Naive thymus-derived CD8-positive, alpha-beta T cell (primary cell): ENCODE measurements at places on chromosomes 16 and 17. TPM values are rescaled to one million over a fixed set of nuclear protein-coding genes. Genes with fewer than 3 reads are reported as not detected.

DNA sequence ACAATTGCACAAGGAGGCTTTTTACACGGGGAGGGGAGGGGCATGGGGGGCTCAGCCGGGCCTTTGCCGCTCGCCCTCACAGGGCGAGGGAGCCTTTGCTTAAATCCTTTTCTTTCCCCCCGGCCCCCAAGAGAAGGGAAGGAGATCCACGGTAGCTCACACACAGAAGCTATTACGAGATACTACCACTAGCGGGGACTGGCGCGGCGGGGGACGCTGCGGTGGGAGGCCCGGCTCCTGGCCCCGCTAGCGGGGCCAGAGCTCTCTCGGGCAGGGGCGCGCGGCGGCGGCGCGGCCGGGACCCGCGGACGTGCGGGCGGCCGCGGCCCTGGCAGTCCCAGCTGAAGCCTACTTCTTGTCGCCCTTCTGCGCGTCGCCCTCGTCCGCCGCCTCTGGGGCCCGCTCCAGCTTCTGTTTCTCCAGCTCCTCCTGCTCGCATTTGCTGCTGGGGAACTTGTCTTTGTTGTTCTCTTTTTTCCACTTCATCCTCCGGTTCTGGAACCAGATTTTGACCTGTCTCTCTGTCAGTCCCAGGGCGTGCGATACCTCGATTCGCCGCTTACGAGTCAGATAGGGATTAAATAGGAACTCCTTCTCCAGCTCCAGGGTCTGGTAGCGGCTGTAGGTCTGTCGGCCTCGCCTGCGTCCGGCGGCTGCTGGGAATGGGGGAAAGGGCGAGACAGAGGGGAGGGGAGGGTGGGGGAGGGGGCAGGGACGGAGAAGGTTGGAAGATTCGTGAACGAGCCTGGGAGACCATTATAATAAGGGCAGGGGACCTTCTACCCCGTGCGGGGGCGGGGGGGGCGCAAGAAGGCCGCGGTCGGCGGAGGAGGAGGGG lies 2.0 kb downstream of the HOXB8 start:
- peak; percentile 48 for DNase-seq
- H3K27ac ChIP-seq, result no peak overlapping the region
- H3K4me1 ChIP-seq, result peaks cover 38% of the 10 kb centered on the region
- peaks cover 56% of the 10 kb centered on the region for H3K27me3 ChIP-seq
- no peaks in the 10 kb centered on the region for H3K36me3 ChIP-seq
- peak overlapping the region; percentile 82 for H3K4me3 ChIP-seq

DNA sequence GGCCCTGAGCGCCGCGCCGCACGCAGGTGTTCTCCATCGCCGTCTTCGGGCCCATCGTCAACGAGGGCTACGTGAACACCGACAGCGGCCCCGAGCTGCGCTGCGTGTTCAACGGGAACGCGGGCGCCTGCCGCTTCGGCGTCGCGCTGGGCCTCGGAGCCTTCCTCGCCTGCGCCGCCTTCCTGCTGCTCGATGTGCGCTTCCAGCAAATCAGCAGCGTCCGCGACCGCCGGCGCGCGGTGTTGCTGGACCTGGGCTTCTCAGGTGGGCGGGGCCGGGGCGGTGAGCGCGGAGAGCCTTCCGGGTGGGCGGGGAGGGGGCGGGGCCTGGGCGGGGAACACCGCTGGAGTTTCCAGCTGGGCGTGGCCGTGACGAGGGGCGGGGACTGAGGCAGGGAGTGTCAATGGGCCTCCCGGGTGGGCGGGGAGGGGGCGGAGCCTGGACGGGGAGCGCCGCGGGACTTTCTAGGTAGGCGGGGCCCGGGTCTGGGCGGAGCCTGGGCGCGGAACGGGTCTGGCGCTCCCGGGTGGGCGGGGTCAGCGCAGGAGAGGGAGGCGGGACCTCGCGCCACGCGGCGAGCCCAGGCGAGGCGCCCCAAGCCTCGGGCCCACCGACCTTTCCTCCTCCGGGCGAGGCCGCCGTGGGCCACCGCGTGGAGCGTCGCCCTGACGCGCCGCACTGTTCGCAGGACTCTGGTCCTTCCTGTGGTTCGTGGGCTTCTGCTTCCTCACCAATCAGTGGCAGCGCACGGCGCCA lies 2.4 kb downstream of the SYNGR3 start:
- peak; percentile 97 for DNase-seq
- H3K36me3 ChIP-seq, result peaks cover 3% of the 10 kb centered on the region
- peaks cover 19% of the 10 kb centered on the region for H3K4me1 ChIP-seq
- H3K27ac ChIP-seq, result no peak overlapping the region

GRCh38 chr16:24610416-24610755 lies 71.0 kb downstream of the RBBP6 start:
- peak overlapping the region; percentile 59 for H3K4me3 ChIP-seq
- no peak overlapping the region for H3K27ac ChIP-seq
- H3K4me1 ChIP-seq, result peaks cover 15% of the 10 kb centered on the region
- H3K27me3 ChIP-seq, result peaks cover 47% of the 10 kb centered on the region

GRCh38 chr16:75754141-75754540 lies 27.9 kb upstream of the CPHXL start:
- no peak for DNase-seq
- no peaks in the 10 kb centered on the region for H3K4me1 ChIP-seq
- no peak overlapping the region for H3K27ac ChIP-seq
- H3K27me3 ChIP-seq, result peaks cover 7% of the 10 kb centered on the region
- H3K4me3 ChIP-seq, result no peak overlapping the region

Gene TK1
- total RNA-seq, result not detected

DNA sequence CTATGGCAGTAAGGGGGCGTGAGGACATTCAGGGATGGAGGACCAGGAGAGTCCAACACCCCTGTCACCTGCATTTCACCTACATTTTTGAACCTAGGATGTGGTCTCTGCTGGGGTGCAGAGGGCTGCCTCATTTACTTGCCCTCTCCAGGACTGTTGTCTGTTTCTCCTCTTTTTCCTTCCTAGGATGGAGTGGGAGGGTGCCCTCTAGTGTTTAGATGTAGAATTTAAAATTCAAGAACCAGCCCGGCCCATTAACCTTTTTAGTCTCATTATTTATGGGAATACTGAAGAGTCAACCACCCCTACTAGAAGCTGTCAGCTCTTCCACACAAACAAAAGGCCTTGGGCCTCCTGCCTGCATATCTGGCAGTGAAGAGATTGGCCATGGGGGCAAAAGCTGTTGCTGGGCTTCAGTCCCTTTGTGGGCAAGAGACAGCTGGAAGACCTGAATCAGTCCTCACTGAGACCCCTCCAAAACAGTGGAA lies 2.5 kb upstream of the STARD3 start:
- DNase-seq, result no peak
- H3K4me3 ChIP-seq, result no peak overlapping the region
- H3K27ac ChIP-seq, result peak overlapping the region; percentile 27
- H3K4me1 ChIP-seq, result peaks cover 27% of the 10 kb centered on the region

Gene TMEM220
- total RNA-seq, result 8.9 TPM

Gene C16orf89
- total RNA-seq, result not detected

DNA sequence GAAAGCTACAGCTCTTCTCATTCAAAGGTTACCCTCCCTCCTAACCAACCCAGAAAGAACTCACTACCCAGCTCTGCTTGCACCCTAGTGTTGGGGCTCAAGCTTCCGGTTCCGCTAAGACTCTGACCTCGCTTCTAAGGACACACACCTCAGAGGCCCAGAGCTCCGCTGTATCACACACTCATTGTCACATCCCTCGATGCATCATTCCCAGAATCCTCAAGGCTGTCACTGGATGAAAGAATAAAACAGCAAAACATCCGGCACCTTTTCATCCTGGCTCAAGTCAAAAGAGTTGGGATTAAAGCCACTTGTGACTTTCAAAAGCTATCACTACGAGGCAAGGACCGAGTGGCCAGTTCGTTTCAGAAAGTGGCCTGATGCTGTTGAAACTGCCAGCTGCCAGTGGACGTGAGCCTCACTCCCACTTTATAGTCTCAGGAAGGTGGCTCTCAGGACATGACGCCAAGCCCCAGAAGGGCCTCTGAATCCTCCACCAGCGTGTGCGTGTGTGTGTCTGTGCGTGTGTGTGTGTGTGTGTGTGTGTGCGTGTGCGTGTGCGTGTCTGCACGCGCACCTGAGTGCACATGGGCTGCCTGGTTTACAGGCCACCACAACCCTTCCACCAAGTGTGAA lies 29.0 kb downstream of the ZFHX3 start:
- H3K27ac ChIP-seq, result no peak overlapping the region
- H3K27me3 ChIP-seq, result no peaks in the 10 kb centered on the region
- no peaks in the 10 kb centered on the region for H3K36me3 ChIP-seq
- H3K4me1 ChIP-seq, result no peaks in the 10 kb centered on the region
- no peak overlapping the region for H3K4me3 ChIP-seq

- no peak overlapping the region for H3K27ac ChIP-seq
- H3K27me3 ChIP-seq, result peaks cover 11% of the 10 kb centered on the region
- peaks cover 14% of the 10 kb centered on the region for H3K4me1 ChIP-seq
These were observed 14.7 kb downstream of the RPH3AL start for GRCh38 chr17:337866-338265.

DNA sequence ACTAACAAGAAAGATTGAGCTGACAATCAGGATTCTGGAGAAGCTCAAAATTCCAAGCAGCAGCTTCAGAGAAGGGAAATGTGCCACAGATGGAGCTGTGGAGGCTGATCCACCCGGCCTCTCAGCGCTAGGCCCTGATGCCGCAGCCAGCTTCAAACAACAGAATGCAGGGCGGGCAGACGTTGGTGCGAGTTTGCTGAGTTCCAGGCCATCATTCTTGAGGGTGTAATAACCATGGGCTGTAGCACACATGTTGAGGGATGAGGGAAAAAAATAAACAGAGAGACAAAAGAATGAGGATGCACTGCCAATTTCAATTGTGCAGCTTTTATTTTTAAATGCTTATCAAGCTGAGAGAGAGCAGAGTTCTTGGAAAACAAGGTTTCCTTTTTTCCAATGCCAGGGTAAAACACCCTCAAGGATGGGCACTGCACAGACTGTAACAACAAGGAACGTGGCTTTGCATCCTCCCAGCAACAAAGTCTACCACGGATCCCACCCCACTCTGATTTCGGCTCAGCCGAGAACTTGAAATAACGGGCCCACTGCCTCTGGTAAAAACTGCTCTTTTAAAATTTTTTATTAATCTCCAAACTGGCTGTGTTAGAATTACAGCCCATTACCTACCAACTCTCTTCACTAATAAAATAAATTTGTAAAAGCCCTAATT lies 90.2 kb downstream of the SMG6 start:
- peaks cover 3% of the 10 kb centered on the region for H3K36me3 ChIP-seq
- peaks cover 60% of the 10 kb centered on the region for H3K4me1 ChIP-seq
- no peaks in the 10 kb centered on the region for H3K27me3 ChIP-seq

- DNase-seq, result no peak
- no peak overlapping the region for H3K27ac ChIP-seq
- H3K4me1 ChIP-seq, result peaks cover 5% of the 10 kb centered on the region
- no peaks in the 10 kb centered on the region for H3K27me3 ChIP-seq
These were observed 16.2 kb downstream of the MYBBP1A start for GRCh38 chr17:4539025-4539424.
